ENCODE measurements at places on chromosomes 11 and 22.

GRCh38 chr11:849104-849824, 6.6 kb downstream of the TSPAN4 start:
- DNase-seq, result peak; percentile 20

GRCh38 chr11:68372114-68372513, 59.7 kb downstream of the LRP5 start:
- no peak for DNase-seq

- DNase-seq, result no peak
These were observed 52.3 kb downstream of the SIK3 start for GRCh38 chr11:117045956-117046355.

DNA sequence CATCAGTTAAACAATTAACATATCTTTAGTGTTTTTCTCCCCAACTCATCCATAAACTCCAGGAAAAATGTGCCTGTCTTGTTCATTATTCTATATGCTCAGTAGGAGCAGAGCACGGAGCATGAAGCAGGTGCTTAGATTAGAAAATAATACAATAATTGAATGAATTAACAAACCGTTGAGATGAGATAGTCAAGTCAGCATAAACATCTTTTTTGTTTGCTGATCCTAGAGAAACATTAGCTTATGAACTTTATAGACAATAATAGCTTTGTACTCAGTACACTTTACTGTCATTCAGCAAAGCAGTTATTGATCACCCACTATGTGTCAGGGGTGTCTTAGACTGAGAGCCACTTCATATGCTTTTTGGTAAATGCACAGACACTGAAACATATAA, 105.2 kb upstream of the SEZ6L start:
- DNase-seq, result no peak

DNA sequence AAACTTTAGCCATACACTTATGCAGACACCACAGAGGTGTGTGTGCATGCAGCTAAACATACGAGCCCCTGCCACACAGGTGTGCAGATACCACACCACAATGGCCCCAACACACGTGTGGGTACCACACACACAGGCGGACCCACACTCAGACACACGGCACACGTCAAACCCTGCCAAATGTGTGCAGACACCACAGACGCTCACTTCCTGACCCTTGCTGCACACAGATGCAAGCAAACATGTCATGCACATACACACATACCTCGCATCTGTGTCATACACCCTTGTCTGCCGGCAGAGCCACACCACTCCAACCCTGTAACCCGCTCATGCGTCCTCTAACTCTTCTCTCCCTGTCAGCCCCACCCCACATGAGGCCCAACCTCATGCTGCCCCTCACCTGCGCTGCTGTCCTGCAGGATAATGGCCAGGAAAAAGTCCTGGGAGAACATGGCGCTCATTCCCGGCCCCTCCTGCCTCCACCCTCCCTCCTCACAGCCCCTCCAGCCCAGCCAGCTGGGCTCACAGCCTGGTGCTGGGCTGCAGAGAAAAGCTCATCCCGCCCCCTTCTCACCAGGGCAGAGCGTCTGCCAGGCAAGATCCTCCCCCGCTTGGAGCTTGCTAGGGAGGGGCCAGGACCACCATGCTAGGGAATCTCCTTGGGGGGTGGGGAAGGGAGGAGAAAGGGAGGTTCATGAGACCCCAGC, 14.2 kb downstream of the SMPD1 start:
- no peak for DNase-seq

DNA sequence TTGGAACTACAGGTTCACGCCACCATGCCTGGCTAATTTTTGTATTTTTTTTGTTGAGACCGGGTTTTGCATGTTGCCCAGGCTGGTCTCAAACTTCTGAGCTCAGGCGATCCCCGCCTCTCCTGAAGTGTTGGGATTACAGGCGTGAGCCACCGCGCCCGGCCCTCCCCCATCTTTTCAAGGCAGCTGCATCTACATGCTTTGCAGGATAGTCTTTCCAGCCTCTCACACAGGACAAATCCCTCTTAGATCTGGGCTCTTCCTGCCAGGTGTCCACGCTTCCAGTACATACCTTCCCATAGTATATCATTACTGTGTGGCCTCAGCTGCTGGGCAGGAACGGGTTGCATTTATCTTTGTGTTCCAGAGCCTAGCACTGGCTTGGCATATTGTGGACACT, 49.7 kb downstream of the C11orf96 start:
- no peak for DNase-seq

- DNase-seq, result no peak
These were observed 127.6 kb upstream of the BMAL1 start for GRCh38 chr11:13149991-13150390.

GRCh38 chr11:86773513-86774252, 26.7 kb upstream of the PRSS23 start:
- no peak for DNase-seq

All from DMS79 treated with DMSO at 0.1 percent for 48 hours (cell line).